Stimulated activated CD8-positive, alpha-beta memory T cell treated with anti-CD3 and anti-CD28 coated beads, Interleukin-4, amount 100 ng/mL, for 24 hours (primary cell): ENCODE measurements at places on chromosomes 5 and 9.

DNA sequence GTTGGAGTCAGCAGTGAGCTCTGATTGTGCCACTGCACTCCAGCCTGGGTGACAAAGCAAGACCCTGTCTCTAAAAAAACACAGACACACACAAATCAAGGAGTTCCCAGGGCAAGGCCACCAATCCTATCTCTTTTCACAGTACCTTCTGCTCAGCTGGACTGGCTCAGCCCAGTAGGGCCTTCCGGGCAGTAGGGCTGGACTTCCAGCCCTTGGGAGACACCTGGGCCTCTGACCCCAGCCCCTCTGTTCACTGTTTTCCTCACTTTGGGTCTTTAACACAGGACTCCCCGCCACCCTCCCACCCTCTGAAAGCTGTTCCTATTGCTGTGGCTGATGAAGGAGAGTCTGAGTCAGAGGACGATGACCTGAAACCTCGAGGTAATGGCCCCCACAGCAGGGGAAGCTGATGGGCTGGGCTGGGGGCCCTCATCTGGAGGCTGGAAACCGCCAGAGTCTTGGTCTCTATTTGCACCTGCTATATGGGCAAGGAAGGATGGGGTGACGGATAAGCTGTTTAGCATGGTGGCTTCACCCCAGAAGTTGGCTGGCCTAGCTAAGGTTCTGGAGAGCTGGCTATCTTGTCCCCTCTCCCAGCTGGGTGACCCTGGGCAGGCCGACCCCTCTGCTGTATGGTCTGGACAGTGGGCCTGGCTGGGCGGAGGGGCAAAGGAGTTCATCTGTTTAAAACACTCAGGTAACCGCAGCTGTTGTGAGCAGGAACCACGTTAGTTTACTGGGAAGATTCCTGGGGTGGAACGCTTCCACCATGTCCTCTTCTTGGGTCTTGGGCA lies 25.6 kb downstream of the USP20 start:
- DNase-seq = no peak

DNA sequence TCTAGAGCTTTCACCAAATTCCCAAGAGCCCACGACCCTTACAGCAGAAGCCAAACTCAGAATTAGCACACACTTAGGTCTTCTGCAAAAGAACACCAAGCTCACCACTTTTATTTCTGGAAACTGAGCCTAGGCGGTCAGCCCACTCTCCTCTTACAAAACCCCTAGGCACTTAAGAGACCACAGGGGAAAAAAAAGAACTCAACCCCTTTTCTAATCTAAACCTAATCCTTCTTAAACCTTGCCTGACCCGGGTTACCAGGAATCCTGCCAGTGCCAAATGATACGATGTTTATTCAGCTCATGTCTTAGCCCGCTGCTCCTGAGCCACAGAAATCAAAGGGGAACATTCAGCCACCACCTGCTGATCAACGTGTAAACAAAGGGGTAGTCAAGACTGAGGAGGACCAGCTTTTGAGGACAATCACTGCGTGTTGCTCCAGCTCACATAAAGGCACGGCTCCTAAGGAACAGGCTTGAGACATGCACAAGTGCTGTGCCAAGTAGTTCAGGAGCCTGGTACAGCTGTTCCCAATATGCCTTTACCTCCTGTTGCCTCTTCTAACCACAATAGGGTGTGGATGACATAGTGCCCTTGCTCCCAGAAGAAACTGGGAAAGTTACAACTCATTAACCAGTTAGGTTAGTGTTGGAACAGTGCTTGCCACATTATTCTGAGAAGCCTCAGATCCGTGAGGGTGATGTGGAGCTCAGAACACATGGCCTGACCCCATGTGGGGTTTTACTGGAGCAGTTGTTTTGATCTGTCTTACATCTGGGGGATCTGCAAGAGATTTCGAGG lies 49.3 kb downstream of the ZFAND5 start:
- DNase-seq = no peak

GRCh38 chr9:132804576-132805295 lies 73.3 kb downstream of the AK8 start:
- no peak for DNase-seq

DNA sequence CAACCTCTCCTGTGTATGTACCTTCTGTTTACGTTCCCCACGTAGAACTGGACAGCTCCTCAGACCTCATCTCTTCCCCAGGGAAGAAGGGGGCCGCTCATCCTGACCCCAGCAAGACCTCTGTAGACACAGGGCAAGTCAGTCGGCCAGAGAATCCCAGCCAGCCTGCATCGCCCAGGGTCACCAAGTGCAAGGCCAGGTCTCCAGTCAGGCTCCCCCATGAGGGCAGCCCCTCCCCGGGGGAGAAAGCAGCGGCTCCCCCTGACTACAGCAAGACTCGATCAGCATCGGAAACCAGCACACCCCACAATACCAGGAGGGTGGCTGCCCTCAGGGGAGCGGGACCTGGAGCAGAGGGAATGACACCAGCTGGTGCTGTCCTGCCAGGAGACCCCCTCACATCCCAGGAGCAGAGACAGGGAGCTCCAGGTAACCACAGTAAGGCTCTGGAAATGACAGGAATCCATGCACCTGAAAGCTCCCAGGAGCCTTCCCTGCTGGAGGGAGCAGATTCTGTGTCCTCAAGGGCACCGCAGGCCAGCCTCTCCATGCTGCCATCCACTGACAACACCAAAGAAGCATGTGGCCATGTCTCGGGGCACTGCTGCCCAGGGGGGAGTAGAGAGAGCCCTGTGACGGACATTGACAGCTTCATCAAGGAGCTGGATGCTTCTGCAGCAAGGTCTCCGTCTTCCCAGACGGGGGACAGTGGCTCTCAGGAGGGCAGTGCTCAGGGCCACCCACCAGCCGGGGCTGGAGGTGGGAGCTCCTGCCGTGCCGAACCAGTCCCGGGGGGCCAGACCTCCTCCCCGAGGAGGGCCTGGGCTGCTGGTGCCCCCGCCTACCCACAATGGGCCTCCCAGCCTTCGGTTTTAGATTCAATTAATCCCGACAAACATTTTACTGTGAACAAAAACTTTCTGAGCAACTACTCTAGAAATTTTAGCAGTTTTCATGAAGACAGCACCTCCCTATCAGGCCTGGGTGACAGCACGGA lies 86.7 kb downstream of the GOLPH3 start:
- no peak for DNase-seq

DNA sequence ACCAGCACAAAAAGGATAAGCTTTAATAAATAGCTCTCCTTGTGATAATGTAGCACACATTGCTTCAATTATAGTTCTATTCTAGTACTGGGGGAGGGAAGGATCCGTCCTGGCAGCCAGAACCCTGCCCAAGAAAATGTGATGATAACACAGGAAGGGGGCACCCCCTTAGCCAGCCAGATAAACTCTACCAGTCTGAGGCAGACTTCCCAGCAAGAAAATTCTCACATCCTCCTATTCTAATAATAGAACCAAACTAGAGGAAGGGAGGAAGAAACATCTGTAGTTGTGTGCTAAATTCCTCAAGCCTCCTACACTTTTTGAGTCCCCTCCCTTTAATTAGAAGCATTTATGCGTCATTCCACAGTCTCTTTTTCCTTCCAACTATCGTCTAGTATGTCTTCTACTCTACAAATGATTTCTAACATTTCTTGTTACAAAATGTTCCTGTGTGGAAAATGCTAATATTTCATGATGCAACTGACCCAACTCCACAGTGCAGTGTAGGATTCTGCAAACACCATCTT lies 261.0 kb downstream of the SEMA5A start:
- no peak for DNase-seq

DNA sequence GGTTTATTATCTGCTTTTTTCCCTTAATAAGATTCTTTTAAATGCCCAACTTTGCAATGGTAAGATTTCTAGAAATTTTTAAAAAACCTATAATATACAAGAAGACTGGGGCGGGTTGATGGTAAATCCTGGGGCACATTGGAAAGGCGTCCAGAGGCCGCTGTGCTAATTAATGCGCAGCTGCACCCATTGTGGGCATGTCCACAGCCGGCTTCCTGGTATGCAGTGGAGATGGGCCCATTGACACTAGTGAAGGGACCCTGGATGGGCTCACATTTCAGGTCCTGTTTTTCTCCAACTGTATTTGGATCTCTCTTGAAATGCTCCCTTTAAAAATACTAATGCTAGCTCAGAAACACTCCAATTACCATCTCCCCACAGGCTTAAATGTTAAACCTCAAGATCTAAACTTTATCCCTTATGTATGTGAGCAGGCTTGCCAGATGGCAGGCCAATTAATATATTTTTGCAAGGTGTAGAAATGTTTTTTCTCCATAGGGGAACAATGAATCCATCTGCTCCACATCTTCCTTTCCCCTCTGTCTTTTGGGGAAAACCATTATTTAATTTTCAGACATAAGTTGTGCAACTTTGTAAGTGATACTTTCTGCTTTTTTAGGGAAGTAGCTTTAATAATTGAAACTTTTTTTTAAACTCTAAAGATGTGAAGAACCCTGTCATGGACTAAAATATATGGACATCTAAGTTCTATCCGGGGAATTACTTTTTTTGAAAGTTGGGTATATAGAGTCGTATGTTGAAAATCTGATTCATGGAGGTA lies 177.3 kb downstream of the CD180 start:
- DNase-seq = no peak

- no peak for DNase-seq
Measured at GRCh38 chr5:11851416-11851815, 52.8 kb downstream of the CTNND2 start.

DNA sequence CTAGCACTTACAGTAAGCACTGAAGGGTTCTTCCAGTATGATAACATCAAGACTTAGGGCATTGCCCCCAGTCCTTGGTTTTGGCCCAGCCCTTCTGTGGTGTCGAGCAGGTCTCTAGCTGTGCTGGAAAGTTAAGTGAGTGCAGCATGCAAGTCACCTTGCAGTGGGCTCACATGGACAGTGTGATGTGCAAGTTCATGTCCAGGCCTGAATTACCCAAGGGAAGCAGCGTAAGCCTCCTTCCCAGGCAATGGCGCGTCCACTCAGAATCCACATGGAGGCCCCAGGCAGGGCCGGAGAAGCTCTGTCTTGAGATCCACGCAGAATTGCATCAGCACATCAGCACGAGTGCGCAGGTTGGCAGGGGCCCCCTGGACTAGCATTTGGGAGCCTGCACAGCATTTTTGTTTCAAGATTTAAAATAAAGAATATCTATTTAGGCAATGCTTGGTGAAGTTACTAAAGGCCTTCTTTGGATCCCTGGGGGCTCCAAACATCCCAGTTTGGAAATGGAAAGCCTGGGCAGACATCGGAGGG lies 108.4 kb upstream of the ALDH1B1 start:
- no peak for DNase-seq

GRCh38 chr5:112967520-112968083 lies 9.0 kb upstream of the DCP2 start:
- no peak for DNase-seq

DNA sequence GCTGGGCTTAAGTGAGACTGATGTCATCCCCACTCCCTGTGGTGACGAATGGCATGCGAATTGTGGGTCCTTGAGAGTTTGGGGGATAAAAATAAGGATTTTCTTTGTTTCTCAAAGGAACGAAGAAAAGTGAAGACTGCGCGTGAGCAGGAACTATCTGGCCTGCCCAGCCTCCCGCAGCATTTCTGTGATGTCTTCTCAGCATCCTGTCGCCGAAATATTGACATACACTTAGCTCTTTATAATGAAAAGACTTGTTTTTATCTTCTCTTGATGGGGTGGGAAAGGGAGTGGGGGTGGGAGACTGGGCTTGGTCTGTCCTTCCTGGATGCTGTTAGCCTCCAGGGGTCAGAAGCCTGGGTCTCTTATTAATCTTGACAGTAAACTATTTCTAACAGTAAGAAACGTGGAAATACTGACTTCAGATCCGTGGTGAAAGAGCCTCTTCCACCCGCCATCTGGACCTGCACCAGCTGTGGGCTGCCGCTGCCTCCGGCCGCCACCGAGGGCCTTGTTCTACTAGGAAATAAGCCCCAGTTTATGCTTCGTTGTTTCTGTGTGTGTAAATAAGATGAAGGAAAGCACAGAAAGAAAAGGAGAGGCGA lies 239.6 kb downstream of the FANCC start:
- no peak for DNase-seq

GRCh38 chr9:88786291-88787079 lies 204.8 kb upstream of the S1PR3 start:
- DNase-seq = no peak

GRCh38 chr5:64509828-64510227 lies 4.0 kb downstream of the RGS7BP start:
- DNase-seq = no peak

DNA sequence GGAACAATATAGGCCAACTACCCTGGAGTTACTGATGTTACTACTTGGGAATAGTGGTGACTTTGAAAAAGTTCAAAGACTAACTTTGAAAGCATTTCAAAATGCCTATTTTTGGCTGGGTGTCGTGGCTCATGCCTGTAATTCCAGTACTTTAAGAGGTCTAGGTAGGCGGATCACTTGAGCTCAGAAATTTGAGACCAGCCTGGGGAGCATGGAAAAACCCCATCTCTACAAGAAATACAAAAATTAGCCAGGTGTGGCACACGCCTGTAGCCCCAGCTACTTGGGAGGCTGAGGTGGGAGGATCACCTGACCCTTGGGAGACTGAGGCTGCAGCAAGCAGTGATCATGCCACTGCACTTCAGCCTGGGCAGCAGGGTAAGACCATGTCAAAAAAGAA lies 105.3 kb downstream of the ARRDC3 start:
- no peak for DNase-seq

DNA sequence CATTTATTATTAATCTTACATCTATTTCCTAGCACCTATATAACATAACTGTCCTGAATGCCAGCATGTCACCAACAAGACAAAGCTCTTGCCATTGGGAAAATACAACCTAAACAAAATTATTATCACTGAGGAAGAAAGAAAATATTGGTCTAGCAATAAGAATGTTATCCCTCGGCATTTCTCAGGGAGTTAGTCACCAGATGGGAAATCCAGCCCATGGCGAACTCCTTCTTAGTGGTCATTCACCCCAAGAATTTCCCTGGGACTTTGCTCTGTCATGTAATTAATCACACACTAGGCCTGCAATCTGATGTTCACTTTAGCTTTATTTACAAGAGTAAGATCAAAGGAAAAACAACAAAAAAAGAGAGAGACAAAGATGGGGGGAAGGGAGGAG lies 56.1 kb upstream of the TAS2R1 start:
- no peak for DNase-seq

DNA sequence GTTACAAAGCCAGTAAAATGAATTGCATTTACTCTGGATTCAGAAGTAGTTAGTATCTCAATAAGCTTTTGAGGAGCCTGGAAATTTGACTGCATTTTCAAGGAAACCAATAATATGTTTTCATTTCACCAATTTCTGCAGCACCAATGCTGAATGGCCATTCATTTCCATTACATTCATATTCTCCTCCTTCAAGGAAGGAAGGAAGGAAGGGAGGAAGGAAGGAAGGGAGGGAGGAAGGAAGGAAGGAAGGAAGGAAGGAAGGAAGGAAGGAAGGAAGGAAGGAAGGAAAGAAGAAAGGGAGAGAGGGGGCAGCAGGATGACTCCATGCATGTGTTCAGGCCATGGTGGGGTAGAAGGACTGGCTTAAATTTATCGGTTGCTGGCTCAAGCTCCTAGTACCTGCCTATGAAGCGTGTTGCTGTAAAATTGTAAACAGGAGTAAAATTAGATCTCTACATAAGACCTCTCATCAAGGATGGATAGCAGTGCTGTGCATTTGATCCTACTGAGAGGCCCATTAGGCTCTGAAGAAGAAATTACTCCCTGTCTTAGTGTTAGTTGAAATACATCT lies 498.8 kb upstream of the TNC start:
- DNase-seq = no peak

- no peak for DNase-seq
Measured at GRCh38 chr5:161256957-161257356, 289.6 kb downstream of the GABRB2 start.

- no peak for DNase-seq
Measured at GRCh38 chr9:100294341-100294740, 58.4 kb downstream of the TEX10 start.
